Activated CD8-positive, alpha-beta memory T cell treated with anti-CD3 and anti-CD28 coated beads for 36 hours (primary cell): ENCODE measurements at places on chromosomes 16 and 17. TPM values are rescaled to one million over a fixed set of nuclear protein-coding genes. Genes with fewer than 3 reads are reported as not detected.

The CACNG1 gene
- not detected for total RNA-seq

The NLK gene
- 12.9 TPM for total RNA-seq

The USP43 gene
- 0.32 TPM for total RNA-seq

The LRRC37A2 gene
- total RNA-seq, result 6.5 TPM

The GGT6 gene
- not detected for total RNA-seq

The CPHXL2 gene
- not detected for total RNA-seq

The NLRC3 gene
- total RNA-seq, result 12.6 TPM

The SKAP1 gene
- 53.2 TPM for total RNA-seq
